ENCODE measurements at places on chromosomes 1 and 21.

GRCh38 chr1:118827636-118828035 is 160.5 kb downstream of the TBX15 start:
- DNase-seq = no peak

DNA sequence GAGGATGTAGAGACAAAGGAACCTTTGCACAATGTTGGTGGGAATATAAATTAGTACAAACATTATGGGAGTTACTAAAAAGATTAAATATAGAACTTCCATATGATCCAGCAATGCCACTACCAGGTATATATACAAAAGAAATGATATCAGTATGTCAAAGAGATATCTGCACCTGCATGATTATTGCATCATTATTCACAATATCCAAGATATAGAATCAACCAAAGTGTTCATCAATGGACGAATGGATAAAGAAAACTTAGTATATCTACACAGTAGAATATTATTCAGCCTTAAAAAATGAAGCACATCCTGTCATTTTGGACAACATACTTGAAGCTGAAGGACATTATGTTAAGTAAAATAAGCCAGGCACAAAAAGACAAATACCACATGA is 61.8 kb upstream of the USH2A start:
- DNase-seq = no peak

GRCh38 chr1:51564124-51564523 is 45.1 kb upstream of the EPS15 start:
- peak; percentile 21 for DNase-seq

DNA sequence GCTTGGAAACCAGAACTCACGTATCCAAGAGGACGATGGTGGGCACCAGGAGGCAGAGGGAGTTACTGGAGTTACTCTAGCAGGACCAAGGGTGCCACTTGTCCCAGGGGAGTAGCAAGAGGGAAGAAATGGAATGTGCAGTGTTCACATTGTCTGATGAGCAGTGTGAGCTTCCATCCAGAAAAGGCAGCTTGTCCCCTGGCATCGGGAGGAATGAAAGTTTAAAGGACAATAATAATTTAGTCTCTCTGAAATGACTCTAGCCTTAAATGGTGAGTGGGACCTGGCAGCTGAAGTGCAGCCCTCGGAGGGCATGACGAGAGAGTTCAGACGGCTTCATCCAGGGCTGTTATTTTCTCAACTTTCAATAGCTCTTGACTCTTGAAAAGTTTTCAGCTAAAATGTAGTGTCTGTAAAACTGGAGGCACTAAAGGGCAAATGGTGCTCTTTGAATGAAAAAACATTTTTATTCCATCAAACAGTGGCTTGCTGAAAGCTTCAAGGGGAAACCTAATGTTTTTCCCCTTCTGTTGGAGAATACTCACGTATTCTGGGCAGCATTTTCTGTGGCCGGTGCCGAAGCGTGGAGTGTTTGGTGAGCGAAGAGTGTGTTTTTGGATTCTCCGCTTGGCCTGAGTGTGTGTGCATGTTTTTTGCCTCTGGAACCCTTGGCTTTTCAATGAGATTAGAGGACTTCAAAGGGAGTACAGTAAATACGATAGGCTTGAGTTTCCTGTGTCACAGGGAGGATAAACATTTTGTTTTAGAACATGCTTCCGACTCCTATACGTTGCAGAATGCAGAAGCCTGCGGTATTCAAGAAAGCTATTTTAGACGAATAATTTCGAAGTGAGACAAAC is 157.3 kb downstream of the GALNT2 start:
- no peak for DNase-seq

- DNase-seq = no peak
Measured at GRCh38 chr1:28021064-28021463, 61.3 kb downstream of the XKR8 start.

DNA sequence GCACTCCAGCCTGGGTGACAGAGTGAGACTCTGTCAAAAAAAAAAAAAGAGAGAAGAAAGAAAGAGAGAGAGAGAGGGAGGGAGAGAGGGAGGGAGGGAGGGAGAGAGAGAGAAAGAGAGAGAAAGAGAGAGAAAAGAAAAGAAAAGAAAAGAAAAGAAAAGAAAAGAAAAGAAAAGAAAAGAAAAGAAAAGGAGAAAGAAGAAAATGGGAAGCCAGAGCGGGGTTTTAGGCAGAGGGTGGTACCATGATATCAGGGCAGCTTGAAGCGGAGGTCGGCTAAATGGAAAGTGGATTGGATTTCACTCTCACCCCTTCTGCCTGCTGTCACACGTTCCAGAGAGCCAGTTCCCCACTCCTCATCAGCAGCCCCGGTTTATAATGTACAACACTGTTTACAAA is 1.9 kb downstream of the TMCO4 start:
- no peak for DNase-seq

- DNase-seq = peak; percentile 56
Measured at GRCh38 chr1:2300851-2301606, 72.9 kb downstream of the SKI start.

All from fibroblast of skin of right biceps (primary cell).